ENCODE measurements at places on chromosomes 1 and 21.

DNA sequence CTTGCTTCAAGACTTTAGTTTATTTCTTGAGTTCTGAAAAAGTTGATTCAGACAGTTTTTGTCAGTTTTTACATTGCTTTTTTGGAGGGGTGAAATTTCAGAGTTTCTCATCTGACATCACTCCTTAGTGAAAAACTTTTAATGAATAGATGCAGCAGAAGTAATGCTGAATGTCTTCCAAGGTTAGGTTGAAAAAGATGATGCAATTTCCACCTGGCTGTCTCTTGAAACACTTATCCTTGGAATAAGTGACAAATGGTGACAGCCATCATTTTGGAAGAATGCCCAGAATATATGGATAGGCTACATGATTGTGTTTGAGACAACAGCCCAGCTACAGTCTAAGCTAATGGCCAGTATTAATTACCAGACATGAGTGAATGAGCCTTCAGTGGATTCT, 140.8 kb downstream of the ZNF644 start:
- peaks cover 22% of the 10 kb centered on the region for H3K36me3 ChIP-seq
- no peaks in the 10 kb centered on the region for H3K27me3 ChIP-seq
- no peak overlapping the region for H3K4me3 ChIP-seq
- H3K27ac ChIP-seq = no peak overlapping the region
- H3K4me1 ChIP-seq = no peaks in the 10 kb centered on the region
- no peak for DNase-seq

- H3K4me3 ChIP-seq = no peak overlapping the region
- peaks cover 3% of the 10 kb centered on the region for H3K27me3 ChIP-seq
- no peak for DNase-seq
- no peak overlapping the region for H3K27ac ChIP-seq
- peaks cover 63% of the 10 kb centered on the region for H3K4me1 ChIP-seq
These were observed 23.8 kb upstream of the TARBP1 start for GRCh38 chr1:234502785-234503184.

DNA sequence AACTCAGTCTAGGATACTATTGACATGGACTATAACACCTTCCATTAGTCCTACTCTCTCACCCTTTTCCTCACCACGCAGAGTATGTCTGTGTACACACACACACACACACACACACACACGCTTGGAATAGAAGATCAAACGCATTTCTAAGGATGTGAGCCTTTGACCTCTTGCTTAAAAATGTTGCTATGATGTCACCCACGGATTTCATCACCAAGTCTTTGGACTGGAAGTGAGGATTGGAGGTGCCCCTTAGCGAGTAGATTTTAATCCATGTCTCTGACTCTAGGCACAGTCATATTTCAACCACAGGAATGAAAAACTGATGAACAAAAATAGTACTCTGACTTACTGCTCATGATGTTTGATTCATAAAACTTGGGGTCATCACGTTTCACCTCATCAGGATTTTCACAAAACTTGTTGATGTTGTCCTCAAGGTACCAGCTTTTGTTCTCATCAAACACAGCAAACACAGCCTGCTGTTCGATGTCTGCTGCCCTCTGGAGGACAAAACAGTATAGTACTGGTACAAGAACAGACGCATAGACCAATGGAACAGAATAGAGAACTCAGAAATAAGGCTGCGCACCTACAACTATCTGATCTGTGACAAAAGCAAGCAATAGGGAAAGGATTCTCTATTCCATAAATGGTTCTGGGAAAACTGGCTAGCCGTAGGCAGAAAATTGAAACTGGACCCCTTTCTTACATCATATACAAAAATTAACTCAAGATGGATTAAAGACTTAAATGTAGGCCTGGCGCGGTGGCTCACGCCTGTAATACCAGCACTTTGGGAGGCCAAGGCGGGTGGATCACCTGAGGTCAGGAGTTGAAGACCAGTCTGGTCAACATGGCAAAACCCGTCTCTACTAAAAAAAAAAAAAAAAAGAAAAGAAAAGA, 39.9 kb downstream of the F5 start:
- H3K27me3 ChIP-seq = peaks cover 11% of the 10 kb centered on the region
- no peak overlapping the region for H3K4me3 ChIP-seq

DNA sequence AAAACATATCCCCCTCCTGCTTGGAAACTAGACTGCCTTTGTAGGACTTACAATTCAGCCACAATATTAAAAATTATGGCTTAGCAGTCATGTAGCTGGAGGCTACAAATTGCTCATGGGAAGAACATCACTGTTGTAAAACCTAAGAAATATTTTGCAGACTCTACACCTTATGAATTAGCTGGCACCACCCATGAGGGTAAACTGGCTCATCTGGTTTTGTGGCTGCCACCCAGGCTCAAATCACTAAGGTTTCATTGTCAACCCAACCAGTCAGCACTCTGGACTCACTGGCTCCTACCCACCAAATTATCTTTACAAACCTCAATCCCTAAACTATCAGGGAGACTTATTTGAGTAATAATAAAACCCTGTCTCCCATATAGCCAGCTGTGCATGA, 100.7 kb upstream of the OLFM3 start:
- H3K27me3 ChIP-seq = no peaks in the 10 kb centered on the region
- H3K27ac ChIP-seq = no peak overlapping the region
- no peak overlapping the region for H3K4me3 ChIP-seq
- H3K36me3 ChIP-seq = no peaks in the 10 kb centered on the region

GRCh38 chr1:207810173-207810572, 58.3 kb downstream of the CD46 start:
- H3K27ac ChIP-seq = peak overlapping the region; percentile 95
- peaks cover 82% of the 10 kb centered on the region for H3K4me1 ChIP-seq
- peak; percentile 91 for DNase-seq
- H3K27me3 ChIP-seq = peaks cover 3% of the 10 kb centered on the region
- peak overlapping the region; percentile 40 for H3K4me3 ChIP-seq
- peaks cover 83% of the 10 kb centered on the region for H3K36me3 ChIP-seq

DNA sequence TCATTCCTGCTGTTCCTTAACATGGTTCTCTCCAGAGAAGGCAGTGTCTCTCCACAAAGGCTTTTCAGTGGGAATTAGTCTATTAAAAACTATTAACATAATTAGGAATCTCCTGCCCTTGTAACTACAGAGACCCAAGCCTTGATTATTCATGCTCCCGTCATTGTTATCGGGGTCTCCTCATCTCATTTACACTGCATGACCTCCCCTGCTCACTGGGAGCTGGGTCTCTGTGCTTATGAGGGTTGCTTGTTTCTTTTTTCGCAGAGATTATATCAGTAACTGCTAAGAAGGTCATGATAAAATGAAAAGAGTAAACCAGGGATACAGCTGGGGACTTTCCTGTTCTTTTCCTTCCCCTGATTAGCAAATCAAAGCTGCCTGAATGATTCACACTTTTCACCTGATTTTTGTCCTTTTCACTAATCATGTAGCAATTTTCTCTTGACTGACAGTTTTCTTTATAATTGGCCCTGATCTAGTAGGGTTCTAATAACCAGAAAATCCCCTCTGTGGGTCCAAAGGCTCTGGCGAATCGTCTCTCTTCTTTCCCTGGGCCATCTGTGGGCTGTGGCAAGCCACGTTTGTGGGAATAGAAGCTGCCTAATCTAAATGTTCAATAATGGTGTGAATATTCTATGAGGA, 116.5 kb upstream of the BARHL2 start:
- H3K27me3 ChIP-seq = peaks cover 29% of the 10 kb centered on the region
- H3K4me1 ChIP-seq = no peaks in the 10 kb centered on the region
- no peak overlapping the region for H3K4me3 ChIP-seq
- no peak for DNase-seq

DNA sequence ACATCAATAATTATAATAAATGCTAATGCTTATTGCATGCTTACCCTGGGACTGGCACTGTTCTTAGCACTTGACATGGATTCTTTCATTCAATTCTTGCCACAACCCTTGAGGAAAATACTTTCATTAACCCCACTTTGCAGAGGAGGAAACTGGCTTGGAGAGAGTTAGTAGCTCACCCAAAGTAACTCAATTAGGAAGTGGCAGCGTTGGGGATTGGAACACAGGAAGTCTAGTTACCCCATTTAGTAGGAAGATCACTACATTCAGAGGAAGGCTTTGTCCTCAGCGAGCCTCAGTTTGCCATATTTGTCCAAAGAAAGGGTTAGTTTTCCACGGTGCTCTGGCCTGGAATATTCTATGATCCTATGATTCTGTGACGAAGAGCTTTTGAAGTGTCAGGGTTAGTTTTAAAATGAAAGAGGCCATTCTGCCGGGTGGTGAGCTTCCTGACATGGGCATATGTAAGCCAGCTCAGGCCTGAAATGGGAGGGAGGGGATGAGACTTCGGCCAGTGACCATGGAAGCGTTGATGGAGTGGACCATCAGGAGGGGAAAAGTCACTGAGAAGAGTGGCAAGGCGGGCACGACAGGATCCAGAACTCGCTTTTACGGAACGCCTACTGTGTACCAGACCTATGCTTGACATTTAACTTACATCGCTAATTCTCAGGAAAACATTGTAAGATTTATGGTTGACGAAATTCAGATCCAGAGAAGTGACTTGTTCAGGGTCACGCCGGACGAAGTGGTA, 28.2 kb upstream of the EPB41 start:
- H3K27ac ChIP-seq = no peak overlapping the region
- no peaks in the 10 kb centered on the region for H3K36me3 ChIP-seq
- peak overlapping the region; percentile 80 for H3K4me3 ChIP-seq
- DNase-seq = no peak

- no peak overlapping the region for H3K4me3 ChIP-seq
- H3K27me3 ChIP-seq = peaks cover 4% of the 10 kb centered on the region
- no peak overlapping the region for H3K27ac ChIP-seq
- DNase-seq = no peak
- no peaks in the 10 kb centered on the region for H3K36me3 ChIP-seq
These were observed 44.9 kb upstream of the NTPCR start for GRCh38 chr1:232905331-232906034.

- no peaks in the 10 kb centered on the region for H3K27me3 ChIP-seq
- no peak for DNase-seq
- peaks cover 31% of the 10 kb centered on the region for H3K4me1 ChIP-seq
- H3K27ac ChIP-seq = no peak overlapping the region
These were observed 53.6 kb downstream of the LRRC8C start for GRCh38 chr1:89686520-89686919.

DNA sequence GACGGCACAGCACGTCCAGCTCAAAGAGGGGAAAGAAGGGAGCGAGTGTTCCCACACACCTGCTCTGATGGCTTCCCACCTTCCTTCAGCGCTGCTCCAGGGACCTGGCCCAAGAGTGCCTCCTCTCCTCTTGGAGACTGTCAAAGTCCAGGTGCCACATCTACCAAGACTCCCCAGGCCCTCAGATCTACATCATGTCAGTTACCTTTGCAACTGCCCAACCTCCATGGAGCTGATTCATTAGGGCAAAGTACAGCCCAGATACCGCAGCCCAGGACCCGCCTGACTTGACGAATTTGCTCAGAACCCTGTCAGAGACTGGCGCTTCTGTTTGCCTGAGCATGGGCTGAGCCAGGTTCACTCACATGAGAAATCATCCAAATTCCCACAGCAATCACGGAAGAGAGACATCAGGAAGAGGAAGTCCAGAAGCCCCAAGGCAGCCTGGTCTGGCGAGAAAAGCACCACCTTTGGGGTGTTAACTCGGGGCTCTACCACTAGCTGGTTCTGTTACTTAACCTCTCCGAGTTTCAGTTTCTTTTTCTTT, at the start of gene SEC16B:
Gene SEC16B (minus strand): TSS at position 234 of the 547 bp plus-strand sequence. CDS start 2,077 bp downstream, outside the sequence.
- H3K27me3 ChIP-seq = peaks cover 3% of the 10 kb centered on the region
- DNase-seq = no peak
- no peak within 1 kb of the TSS for H3K27ac ChIP-seq
- peaks cover 30% of the 10 kb centered on the region for H3K4me1 ChIP-seq

DNA sequence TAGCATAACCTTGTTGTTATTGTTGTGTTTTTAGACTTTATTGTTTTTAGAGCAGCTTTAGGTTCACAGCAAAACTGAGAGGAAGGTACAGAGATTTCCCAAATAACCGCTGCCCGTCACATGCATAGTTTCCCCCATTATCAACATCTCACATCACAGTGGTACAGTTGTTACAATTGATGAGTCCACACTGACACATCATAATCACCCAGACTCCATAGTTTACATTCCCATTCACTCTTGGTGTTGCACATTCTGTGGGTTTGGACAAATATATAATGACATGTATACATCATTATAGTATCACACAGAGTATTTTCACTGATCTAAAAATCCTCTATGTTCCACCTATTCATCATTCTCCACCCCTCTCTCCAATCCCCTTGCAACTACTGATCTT, 25.9 kb upstream of the TOR3A start:
- H3K27me3 ChIP-seq = no peaks in the 10 kb centered on the region
- peaks cover 51% of the 10 kb centered on the region for H3K4me1 ChIP-seq
- no peak for DNase-seq
- no peak overlapping the region for H3K27ac ChIP-seq
- H3K36me3 ChIP-seq = peaks cover 32% of the 10 kb centered on the region
- no peak overlapping the region for H3K4me3 ChIP-seq

- H3K4me3 ChIP-seq = no peak overlapping the region
- peaks cover 4% of the 10 kb centered on the region for H3K36me3 ChIP-seq
- peaks cover 87% of the 10 kb centered on the region for H3K4me1 ChIP-seq
- peak overlapping the region; percentile 68 for H3K27ac ChIP-seq
These were observed 23.0 kb upstream of the EPHA2 start for GRCh38 chr1:16178596-16179497.

GRCh38 chr1:222898191-222898527, 83.3 kb downstream of the DISP1 start:
- H3K4me1 ChIP-seq = peaks cover 24% of the 10 kb centered on the region
- no peaks in the 10 kb centered on the region for H3K27me3 ChIP-seq
- no peaks in the 10 kb centered on the region for H3K36me3 ChIP-seq
- H3K27ac ChIP-seq = peak overlapping the region; percentile 88

- no peaks in the 10 kb centered on the region for H3K36me3 ChIP-seq
- H3K27ac ChIP-seq = no peak overlapping the region
- peak; percentile 30 for DNase-seq
- no peak overlapping the region for H3K4me3 ChIP-seq
- H3K4me1 ChIP-seq = peaks cover 44% of the 10 kb centered on the region
- no peaks in the 10 kb centered on the region for H3K27me3 ChIP-seq
These were observed 120.4 kb downstream of the KCNH1 start for GRCh38 chr1:211013346-211014240.

GRCh38 chr1:27763358-27763757, 9.7 kb upstream of the STX12 start:
- H3K4me1 ChIP-seq = peaks cover under 1% of the 10 kb centered on the region
- no peak overlapping the region for H3K4me3 ChIP-seq
- no peaks in the 10 kb centered on the region for H3K27me3 ChIP-seq
- peaks cover 5% of the 10 kb centered on the region for H3K36me3 ChIP-seq

- no peaks in the 10 kb centered on the region for H3K36me3 ChIP-seq
- no peak for DNase-seq
- peaks cover 1% of the 10 kb centered on the region for H3K27me3 ChIP-seq
- H3K4me3 ChIP-seq = no peak overlapping the region
- peaks cover 27% of the 10 kb centered on the region for H3K4me1 ChIP-seq
- no peak overlapping the region for H3K27ac ChIP-seq
These were observed 18.7 kb upstream of the PTGFR start for GRCh38 chr1:78471890-78472620.

- H3K4me1 ChIP-seq = peaks cover 8% of the 10 kb centered on the region
- H3K4me3 ChIP-seq = no peak overlapping the region
- no peak for DNase-seq
- H3K27ac ChIP-seq = no peak overlapping the region
These were observed 11.4 kb upstream of the LAMC1 start for GRCh38 chr1:183011859-183012258.
